ENCODE measurements at places on chromosomes 4 and X. TPM values are rescaled to one million over a fixed set of nuclear protein-coding genes. Genes with fewer than 3 reads are reported as not detected.

The SPIN2A gene
- 0.64 TPM for total RNA-seq

The LETM1 gene
- 40.8 TPM for total RNA-seq

The ESX1 gene
- total RNA-seq, result not detected

- H3K4me3 ChIP-seq, result no peak overlapping the region
- H3K4me1 ChIP-seq, result no peaks in the 10 kb centered on the region
- DNase-seq, result no peak
- no peaks in the 10 kb centered on the region for H3K36me3 ChIP-seq
- no peak overlapping the region for H3K27ac ChIP-seq
Observed at GRCh38 chr4:126838941-126839679, 793.6 kb upstream of the INTU start.

- no peak overlapping the region for H3K4me3 ChIP-seq
- no peak for DNase-seq
- H3K36me3 ChIP-seq, result no peaks in the 10 kb centered on the region
Observed at GRCh38 chrX:123215397-123216089, 31.5 kb downstream of the GRIA3 start.

DNA sequence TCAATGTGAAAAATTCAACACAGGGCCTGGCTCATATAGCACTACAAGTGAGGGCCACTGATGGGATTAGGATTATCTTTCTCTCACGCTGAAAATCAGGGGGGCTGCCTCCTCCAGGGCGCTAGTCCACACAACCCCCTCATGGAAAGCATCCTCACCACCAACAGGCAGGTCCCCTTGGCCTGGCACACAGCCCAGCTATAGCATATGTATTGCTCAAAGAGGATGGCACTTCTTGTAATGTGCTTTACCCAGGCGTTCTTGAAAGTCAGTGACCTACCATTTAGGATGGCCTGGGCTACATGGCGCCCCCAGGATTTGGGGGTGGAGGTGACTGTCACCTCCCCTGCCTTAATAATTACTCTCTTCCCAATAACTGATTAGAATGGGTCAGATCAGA, 71.0 kb upstream of the LSM6 start:
- DNase-seq, result no peak
- H3K4me1 ChIP-seq, result peaks cover 24% of the 10 kb centered on the region
- no peaks in the 10 kb centered on the region for H3K27me3 ChIP-seq
- no peaks in the 10 kb centered on the region for H3K36me3 ChIP-seq

- H3K27ac ChIP-seq, result no peak overlapping the region
- no peaks in the 10 kb centered on the region for H3K4me1 ChIP-seq
Observed at GRCh38 chrX:2489446-2490445, 11.0 kb downstream of the DHRSX start.

GRCh38 chrX:39327255-39327654, 526.0 kb downstream of the MID1IP1 start:
- H3K36me3 ChIP-seq, result no peaks in the 10 kb centered on the region
- no peaks in the 10 kb centered on the region for H3K4me1 ChIP-seq
- H3K4me3 ChIP-seq, result no peak overlapping the region
- H3K27me3 ChIP-seq, result no peaks in the 10 kb centered on the region
- H3K27ac ChIP-seq, result no peak overlapping the region

GRCh38 chr4:61493041-61493440, 292.9 kb downstream of the ADGRL3 start:
- DNase-seq, result no peak
- no peak overlapping the region for H3K4me3 ChIP-seq
- no peak overlapping the region for H3K27ac ChIP-seq
- no peaks in the 10 kb centered on the region for H3K27me3 ChIP-seq
- no peaks in the 10 kb centered on the region for H3K36me3 ChIP-seq
- H3K4me1 ChIP-seq, result no peaks in the 10 kb centered on the region

The GABRQ gene
- not detected for total RNA-seq

GRCh38 chr4:6658209-6658595, 17.7 kb downstream of the MRFAP1 start:
- no peak overlapping the region for H3K27ac ChIP-seq
- DNase-seq, result no peak
- peak overlapping the region; percentile 30 for H3K4me3 ChIP-seq
- H3K4me1 ChIP-seq, result no peaks in the 10 kb centered on the region
- peaks cover 7% of the 10 kb centered on the region for H3K27me3 ChIP-seq

DNA sequence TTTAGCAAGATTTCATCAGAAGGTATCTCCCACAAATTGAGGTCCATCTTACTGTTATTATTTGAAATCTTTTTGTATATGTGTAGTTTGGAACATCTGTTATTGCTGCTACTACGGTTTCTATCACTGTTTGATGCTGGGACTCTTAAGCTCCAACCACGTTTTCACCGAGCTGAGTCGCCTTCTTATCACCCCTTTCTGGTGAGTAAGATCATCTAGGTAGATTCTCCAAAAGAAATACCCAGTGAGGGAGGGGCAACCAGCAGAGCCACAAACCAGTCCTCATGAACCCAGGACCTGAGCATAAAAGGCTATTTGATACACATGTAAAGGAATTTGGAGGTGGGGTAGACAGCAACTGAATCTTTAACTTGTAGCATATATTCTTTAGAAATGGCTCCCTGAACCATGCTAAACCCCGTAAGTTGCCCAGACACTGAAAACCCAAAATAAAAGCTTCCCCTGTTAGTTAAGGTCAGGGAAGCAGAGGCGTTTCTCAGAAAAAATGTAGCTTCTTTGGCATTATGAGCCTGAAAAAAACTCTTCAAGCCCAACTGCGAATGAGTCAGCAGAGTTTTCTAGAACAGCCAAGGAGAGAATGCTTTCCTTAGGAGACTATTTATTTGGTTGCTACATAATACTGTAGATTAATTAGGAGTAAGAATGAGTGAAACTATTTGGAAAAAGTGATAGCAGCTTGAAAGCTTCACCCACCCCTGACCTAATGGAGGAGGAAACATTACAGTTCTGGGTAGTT, 53.8 kb upstream of the ATXN3L start:
- no peaks in the 10 kb centered on the region for H3K27me3 ChIP-seq
- no peaks in the 10 kb centered on the region for H3K36me3 ChIP-seq
- no peak overlapping the region for H3K4me3 ChIP-seq
- peak overlapping the region; percentile 29 for H3K27ac ChIP-seq
- no peaks in the 10 kb centered on the region for H3K4me1 ChIP-seq

The DLG3 gene
- 22.3 TPM for total RNA-seq

The BMX gene
- total RNA-seq, result 2.6 TPM

DNA sequence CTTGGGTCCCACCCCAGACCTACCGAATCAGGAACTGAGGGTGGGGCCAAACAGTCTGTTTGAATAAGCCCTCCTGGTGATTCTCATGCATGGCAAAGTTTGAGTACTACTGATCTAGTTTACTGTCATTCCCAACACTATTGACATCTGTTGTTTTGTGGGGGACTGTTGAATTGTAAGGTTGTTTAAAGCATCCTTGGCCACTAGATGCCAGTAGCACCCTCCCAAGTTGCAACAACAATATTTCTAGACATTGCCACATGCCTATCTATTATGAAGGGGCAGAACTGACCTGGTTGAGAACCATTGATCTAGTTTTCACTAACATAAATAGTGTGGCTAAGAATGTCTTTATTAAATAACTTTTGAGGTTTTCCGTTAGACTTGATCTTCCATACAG, 15.1 kb downstream of the TAF9B start:
- no peaks in the 10 kb centered on the region for H3K27me3 ChIP-seq
- H3K36me3 ChIP-seq, result no peaks in the 10 kb centered on the region
- H3K27ac ChIP-seq, result no peak overlapping the region
- no peaks in the 10 kb centered on the region for H3K4me1 ChIP-seq
- H3K4me3 ChIP-seq, result no peak overlapping the region

- DNase-seq, result no peak
- H3K4me3 ChIP-seq, result no peak overlapping the region
- H3K27me3 ChIP-seq, result no peaks in the 10 kb centered on the region
- H3K36me3 ChIP-seq, result no peaks in the 10 kb centered on the region
Observed at GRCh38 chr4:21811565-21811964, 137.0 kb downstream of the KCNIP4 start.

DNA sequence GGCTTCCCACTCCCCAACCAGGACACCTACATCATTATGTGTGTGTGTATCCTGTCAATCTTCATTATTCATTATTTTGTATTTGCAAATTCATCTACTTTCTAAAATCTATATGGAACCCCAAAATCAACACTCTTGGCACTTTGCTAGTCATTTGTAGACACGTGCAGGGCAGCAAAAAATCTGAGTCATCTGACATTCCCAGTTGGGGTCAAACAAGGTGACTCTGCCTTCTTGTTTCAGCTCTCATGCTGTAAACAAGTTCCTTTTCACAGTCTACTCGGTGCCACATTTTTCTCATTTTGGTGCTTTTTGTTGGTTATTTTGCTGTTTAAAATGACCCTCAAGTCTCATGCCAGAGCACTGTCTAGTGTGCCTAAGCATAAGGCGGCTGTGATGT, 5.9 kb downstream of the MRFAP1L1 start:
- H3K4me1 ChIP-seq, result peaks cover 46% of the 10 kb centered on the region
- no peak overlapping the region for H3K27ac ChIP-seq
- DNase-seq, result no peak

DNA sequence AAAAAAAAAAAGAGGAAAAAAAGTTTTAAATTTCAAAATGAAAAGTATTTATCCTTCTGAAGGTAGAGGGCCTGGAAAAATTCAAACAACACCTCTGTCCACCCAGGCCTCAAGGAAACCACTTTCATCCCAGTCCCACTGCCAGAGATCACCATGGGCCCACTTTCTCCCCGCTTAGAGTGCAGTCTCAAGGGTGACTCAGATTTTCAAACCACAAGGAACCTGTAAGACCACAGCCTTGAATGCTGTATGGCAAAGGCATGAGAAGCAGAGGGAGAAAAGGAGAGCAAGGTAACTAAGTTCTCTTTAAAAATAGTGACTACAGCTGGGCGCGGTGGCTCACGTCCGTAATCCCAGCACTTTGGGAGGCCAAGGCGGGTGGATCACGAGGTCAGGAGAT, 87.9 kb upstream of the PACRGL start:
- H3K4me3 ChIP-seq, result no peak overlapping the region
- no peaks in the 10 kb centered on the region for H3K4me1 ChIP-seq
- no peaks in the 10 kb centered on the region for H3K36me3 ChIP-seq
- no peaks in the 10 kb centered on the region for H3K27me3 ChIP-seq

- no peaks in the 10 kb centered on the region for H3K27me3 ChIP-seq
- H3K4me1 ChIP-seq, result no peaks in the 10 kb centered on the region
- DNase-seq, result no peak
Observed at GRCh38 chr4:138448169-138448568, 206.0 kb upstream of the SLC7A11 start.

- no peak overlapping the region for H3K27ac ChIP-seq
- DNase-seq, result no peak
- no peaks in the 10 kb centered on the region for H3K36me3 ChIP-seq
- no peaks in the 10 kb centered on the region for H3K27me3 ChIP-seq
- H3K4me3 ChIP-seq, result no peak overlapping the region
Observed at GRCh38 chrX:109635146-109635545, 10.2 kb upstream of the KCNE5 start.

GRCh38 chrX:69038816-69039215, 126.4 kb downstream of the PJA1 start:
- no peaks in the 10 kb centered on the region for H3K36me3 ChIP-seq
- H3K4me1 ChIP-seq, result no peaks in the 10 kb centered on the region
- H3K4me3 ChIP-seq, result no peak overlapping the region

GRCh38 chr4:106615410-106615945, 246.9 kb upstream of the GIMD1 start:
- no peak overlapping the region for H3K27ac ChIP-seq
- no peak overlapping the region for H3K4me3 ChIP-seq
- H3K27me3 ChIP-seq, result no peaks in the 10 kb centered on the region
- no peaks in the 10 kb centered on the region for H3K36me3 ChIP-seq
- no peak for DNase-seq

The ASB12 gene
- not detected for total RNA-seq

DNA sequence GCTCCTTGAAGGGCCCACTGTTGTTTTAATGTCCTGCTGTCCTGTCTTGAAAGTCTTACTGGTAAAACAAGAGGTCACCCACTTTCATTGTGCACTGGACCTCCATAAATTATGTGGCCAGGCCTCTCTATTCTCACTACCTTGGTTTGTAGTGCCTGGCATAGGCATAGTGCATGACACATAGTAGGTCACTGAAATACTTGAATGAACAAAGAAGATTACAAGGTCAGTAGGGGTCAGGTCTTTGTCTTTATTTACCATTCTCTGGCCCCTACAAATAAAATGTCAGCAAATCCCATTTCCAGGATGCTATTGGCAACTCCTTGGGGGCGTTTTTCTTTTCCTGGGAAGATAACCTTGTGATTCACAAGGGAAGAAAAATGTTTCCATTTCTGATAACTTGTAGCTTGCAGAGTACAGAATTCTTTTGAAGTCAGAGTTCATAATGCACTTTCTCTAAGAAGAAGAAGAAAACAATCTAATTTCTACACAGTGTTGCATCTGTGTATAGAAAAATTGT, 1.4 kb downstream of the PGM2 start:
- no peak overlapping the region for H3K27ac ChIP-seq
- no peaks in the 10 kb centered on the region for H3K27me3 ChIP-seq
- H3K4me1 ChIP-seq, result peaks cover 5% of the 10 kb centered on the region
- peak overlapping the region; percentile 94 for H3K4me3 ChIP-seq
- peaks cover 24% of the 10 kb centered on the region for H3K36me3 ChIP-seq
- no peak for DNase-seq

GRCh38 chrX:5681159-5681558, 547.5 kb downstream of the NLGN4X start:
- H3K4me1 ChIP-seq, result no peaks in the 10 kb centered on the region
- H3K36me3 ChIP-seq, result no peaks in the 10 kb centered on the region
- no peak overlapping the region for H3K27ac ChIP-seq
- no peak for DNase-seq
- H3K4me3 ChIP-seq, result no peak overlapping the region

- no peak overlapping the region for H3K27ac ChIP-seq
- H3K4me3 ChIP-seq, result no peak overlapping the region
Observed at GRCh38 chr4:22712105-22712504, 19.4 kb downstream of the GBA3 start.

GRCh38 chr4:159150821-159151390, 48.0 kb downstream of the RAPGEF2 start:
- H3K27ac ChIP-seq, result no peak overlapping the region
- no peaks in the 10 kb centered on the region for H3K4me1 ChIP-seq
- no peaks in the 10 kb centered on the region for H3K36me3 ChIP-seq
- no peaks in the 10 kb centered on the region for H3K27me3 ChIP-seq
- no peak for DNase-seq
- no peak overlapping the region for H3K4me3 ChIP-seq

DNA sequence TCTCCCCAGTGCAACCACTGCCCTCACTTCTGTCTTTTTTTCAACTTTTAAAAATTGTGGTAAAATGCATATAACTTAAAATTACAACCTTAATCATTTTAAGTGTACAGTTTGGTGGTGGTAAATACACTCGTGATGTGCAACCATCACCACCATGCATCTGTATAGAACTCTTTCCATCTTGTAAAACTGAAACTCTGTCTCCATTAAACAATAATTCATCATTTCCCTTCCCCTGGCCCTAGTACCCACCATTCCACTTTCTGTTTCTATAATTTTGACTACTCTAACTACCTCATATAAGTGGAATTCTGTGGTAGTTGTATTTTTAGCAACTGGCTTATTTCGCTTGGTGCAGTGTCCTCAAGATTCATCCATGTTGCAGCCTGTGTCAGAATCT, 6.8 kb upstream of the CTBP1 start:
- H3K27ac ChIP-seq, result no peak overlapping the region
- peaks cover 6% of the 10 kb centered on the region for H3K4me1 ChIP-seq
- H3K36me3 ChIP-seq, result no peaks in the 10 kb centered on the region
- H3K27me3 ChIP-seq, result no peaks in the 10 kb centered on the region
- DNase-seq, result no peak

- no peak overlapping the region for H3K27ac ChIP-seq
- no peak for DNase-seq
- no peaks in the 10 kb centered on the region for H3K36me3 ChIP-seq
- H3K4me1 ChIP-seq, result peaks cover 4% of the 10 kb centered on the region
Observed at GRCh38 chr4:1315306-1315705, 25.6 kb downstream of the MAEA start.

The P2RY4 gene
- 0.26 TPM for total RNA-seq

Measured in left lung (tissue), 14 donors.